ENCODE measurements at places on chromosomes 3 and 15.

DNA sequence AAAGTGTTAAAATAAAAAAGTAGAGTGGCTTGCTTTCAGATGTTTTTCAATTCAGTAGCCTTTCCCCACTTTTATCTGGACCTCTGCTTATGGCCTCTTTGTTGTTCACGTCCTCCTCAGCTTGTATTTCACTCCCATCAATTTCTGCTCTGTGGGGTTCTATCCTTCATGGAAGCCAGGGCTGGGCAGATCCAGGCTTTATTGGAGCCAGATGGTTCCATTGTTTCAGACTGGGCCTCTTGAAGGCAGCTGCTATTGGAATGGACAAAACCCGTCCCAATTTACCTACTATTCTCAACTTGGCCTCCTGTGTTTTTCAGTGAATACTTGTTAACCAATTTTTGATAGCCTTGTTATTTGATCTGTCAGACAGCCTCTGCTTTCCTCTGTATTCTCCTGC lies 10.9 kb upstream of the AADACL2 start:
- DNase-seq: no peak

DNA sequence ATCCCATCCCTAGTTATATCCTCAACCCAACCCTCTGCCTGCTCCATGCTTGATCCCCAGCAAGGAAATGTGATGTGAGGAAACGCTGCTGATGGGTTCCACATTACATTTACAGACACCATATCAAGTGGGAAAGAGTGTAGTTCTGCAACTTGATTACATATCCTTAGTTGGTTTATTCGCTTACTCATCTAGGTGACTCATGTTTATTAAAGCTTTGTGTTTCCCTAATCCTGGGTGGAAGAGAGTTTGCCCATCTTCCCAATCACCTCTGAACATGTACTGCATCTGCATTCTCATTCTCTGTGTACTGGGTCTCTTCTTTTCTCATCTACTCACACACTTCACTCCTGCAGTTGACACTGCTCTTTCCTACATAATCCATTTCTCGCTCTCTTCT lies 91.7 kb upstream of the PDZRN3 start:
- DNase-seq: no peak

GRCh38 chr3:133271539-133271938 lies 128.3 kb upstream of the BFSP2 start:
- DNase-seq: no peak

GRCh38 chr3:43997788-43998369 lies 243.8 kb upstream of the TOPAZ1 start:
- no peak for DNase-seq

DNA sequence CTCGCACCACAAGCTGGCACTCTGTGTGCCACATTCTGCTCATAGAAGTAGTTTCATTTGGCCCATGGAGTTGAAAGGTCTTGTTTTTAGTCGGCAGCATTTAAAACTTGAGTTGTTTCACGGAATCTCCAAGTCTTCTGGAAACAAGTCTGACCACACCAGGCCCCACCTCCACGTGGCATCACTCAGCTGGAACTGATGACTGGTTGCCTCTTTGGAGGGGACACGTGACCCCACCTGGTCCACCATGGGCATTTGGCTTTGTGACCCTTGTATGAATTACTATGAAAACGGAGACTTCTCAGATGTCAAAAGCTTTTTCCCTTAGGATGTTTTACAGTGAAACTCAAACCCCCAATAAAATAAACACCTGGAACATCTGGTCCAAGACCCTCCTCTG lies 74.9 kb downstream of the NTRK3 start:
- no peak for DNase-seq
